Activated CD4-positive, alpha-beta memory T cell treated with anti-CD3 and anti-CD28 coated beads for 36 hours (primary cell): ENCODE measurements at places on chromosomes 7 and 10.

DNA sequence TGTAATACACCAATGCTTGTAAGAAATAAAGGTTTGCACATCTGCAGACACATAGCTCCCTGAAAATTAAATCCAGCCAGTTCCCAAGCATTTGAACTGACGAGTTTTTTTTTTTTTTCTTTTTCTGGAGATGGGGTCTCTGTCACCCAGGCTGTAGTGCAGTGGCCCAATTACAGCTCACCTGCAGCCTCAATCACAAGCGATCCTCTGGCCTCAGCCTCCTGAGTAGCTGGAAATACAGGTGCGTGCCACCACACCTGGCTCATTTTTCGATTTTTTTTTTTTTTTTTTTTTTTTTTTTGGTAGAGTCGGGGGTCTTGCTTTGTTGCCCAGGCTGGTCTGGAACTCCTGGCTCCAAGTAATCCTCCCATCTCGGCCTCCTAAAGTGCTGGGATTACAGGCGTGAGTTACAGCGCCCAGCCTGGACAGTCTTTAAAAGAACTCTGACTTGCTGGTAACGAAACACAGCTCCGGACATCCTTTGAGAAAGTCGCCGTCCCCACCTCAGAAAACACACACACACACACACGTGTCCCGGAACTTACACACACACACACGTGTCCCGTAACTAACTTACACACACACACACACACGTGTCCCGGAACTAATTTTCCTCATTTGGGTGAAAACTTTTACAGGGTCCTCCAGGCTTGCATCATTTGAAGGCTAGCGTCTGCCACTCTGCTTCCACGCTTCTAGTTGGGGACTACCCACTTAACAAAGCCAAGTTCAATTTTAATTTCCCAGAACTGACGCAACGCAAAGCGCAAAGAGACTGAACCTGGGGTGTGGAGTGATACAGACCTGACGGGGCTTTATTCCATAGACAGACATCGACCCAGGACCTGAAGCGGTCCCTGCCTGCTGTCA, 18.6 kb downstream of the OCM2 start:
- peaks cover 28% of the 10 kb centered on the region for H3K36me3 ChIP-seq
- peak; percentile 51 for DNase-seq
- peak overlapping the region; percentile 94 for H3K27ac ChIP-seq
- no peaks in the 10 kb centered on the region for H3K27me3 ChIP-seq
- H3K4me3 ChIP-seq, result peak overlapping the region; percentile 96
- H3K4me1 ChIP-seq, result peaks cover 26% of the 10 kb centered on the region

DNA sequence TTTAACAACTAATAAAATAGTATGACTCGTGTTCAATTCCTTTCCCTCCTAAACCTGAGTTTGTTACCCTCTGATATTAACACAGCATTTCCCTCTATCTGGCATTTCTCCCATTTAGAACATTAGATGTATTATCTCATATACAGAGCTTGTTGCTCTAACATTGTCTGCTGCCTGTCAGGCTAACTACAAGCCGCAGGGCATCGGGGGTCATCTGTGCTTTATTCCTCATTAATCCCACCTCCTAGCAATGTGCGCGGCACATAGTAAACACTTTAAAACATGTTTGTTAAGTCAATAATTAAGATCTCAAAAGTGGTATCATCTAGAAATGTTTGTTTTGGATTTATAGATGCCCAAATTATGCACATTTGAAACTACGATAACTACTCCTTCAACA, 52.9 kb upstream of the NEBL start:
- H3K4me3 ChIP-seq, result no peak overlapping the region
- H3K27ac ChIP-seq, result no peak overlapping the region
- H3K36me3 ChIP-seq, result no peaks in the 10 kb centered on the region

DNA sequence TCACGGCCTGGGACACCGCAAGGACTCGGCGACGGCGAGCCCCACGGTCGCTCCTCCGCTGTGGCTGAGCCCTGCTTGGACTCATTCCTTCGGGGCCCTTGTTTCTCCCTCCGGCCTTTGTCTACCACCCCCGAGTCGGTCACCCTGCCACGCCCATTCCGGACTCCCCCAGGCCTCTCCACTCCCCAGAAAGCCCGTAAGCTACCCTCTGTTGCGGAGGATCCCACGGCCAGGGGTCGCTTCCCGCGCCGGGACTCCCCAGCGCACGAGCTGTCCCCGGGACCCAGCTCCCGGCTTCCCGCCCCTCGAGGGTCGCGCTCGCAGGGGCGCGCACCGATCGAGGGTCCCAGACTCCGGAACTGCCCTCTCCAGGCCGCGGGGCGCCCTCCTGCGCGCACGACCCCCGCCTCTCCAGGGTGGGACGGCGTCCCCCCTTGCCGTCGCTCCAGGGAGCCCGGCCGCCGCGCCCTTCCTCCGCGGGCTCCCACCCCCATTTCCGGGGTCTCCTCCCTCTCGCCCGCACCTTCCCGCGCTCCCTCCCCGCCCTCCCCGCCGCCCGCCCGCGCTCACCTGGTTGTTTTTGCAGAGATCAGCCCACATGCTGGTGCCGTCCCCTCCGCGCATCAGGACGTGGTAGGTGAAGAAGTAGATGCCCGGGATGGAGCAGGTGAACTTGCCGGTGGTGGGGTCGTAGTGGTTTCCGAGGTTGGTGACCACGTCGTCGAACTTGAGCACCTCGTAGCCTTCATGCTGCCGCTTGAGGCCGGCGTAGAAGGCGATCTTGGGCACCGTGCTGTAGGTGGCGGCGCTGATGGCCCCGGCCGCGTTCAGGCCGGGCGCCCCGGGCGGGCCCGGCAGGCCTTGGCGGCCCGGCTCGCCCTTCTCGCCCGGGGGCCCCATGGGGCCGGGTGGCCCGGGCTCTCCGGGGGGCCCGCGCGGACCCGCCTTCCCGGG, 1.5 kb downstream of the C1QL3 start:
- H3K36me3 ChIP-seq, result peaks cover 4% of the 10 kb centered on the region
- H3K27ac ChIP-seq, result no peak overlapping the region
- H3K4me1 ChIP-seq, result peaks cover 10% of the 10 kb centered on the region
- peaks cover 27% of the 10 kb centered on the region for H3K27me3 ChIP-seq

GRCh38 chr10:19421674-19422073, 373.1 kb downstream of the MALRD1 start:
- H3K27ac ChIP-seq, result no peak overlapping the region
- no peak overlapping the region for H3K4me3 ChIP-seq
- H3K36me3 ChIP-seq, result no peaks in the 10 kb centered on the region
- no peaks in the 10 kb centered on the region for H3K4me1 ChIP-seq

GRCh38 chr7:158829021-158829341, 328 bp downstream of the ESYT2 start:
- DNase-seq, result peak; percentile 80
- peaks cover 4% of the 10 kb centered on the region for H3K36me3 ChIP-seq
- H3K4me3 ChIP-seq, result peak overlapping the region; percentile 85
- H3K4me1 ChIP-seq, result peaks cover 38% of the 10 kb centered on the region
- peak overlapping the region; percentile 87 for H3K27ac ChIP-seq

DNA sequence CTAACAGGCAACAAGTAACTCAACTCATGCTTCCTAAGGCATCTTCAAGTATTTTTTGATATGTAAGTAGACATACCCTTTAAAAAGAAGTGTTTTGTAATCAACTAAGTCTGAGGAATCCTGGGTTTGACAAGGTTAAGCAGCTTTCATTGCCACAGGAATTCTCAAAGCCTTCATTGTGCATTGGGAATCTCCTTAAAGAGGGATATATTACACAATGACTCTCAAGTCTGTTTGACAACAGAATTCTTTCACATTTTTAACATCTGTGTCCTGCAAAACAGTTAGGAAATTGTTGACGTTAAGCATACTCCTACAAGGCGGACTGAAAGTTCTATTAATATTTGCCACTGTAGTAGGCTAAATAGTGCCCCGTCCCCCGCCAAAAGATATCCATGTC, 71.4 kb downstream of the SGMS1 start:
- H3K4me3 ChIP-seq, result no peak overlapping the region
- H3K4me1 ChIP-seq, result peaks cover 31% of the 10 kb centered on the region
- no peak for DNase-seq

- no peaks in the 10 kb centered on the region for H3K36me3 ChIP-seq
- H3K4me3 ChIP-seq, result no peak overlapping the region
- H3K27ac ChIP-seq, result no peak overlapping the region
- H3K4me1 ChIP-seq, result no peaks in the 10 kb centered on the region
These were observed 252.0 kb downstream of the SKIDA1 start for GRCh38 chr10:21273400-21273968.

DNA sequence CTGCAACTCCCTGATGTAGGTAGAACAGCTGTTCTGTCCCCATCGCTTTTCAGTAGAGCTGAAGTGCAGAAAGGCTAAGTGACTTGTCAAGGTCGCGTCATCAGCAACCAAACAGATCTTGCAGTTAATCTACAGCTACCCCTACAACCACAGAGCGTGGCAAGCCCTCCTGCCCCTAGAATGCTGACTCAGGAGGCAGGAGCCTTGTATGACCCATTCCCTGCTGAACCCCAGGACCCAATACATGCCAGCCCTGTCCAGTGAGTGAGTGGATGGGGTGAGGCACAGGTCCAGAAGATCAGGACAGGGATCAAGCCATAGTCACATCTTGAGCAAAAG, 26.6 kb upstream of the GJD4 start:
- H3K36me3 ChIP-seq, result peaks cover 13% of the 10 kb centered on the region
- H3K4me1 ChIP-seq, result no peaks in the 10 kb centered on the region
- DNase-seq, result no peak

DNA sequence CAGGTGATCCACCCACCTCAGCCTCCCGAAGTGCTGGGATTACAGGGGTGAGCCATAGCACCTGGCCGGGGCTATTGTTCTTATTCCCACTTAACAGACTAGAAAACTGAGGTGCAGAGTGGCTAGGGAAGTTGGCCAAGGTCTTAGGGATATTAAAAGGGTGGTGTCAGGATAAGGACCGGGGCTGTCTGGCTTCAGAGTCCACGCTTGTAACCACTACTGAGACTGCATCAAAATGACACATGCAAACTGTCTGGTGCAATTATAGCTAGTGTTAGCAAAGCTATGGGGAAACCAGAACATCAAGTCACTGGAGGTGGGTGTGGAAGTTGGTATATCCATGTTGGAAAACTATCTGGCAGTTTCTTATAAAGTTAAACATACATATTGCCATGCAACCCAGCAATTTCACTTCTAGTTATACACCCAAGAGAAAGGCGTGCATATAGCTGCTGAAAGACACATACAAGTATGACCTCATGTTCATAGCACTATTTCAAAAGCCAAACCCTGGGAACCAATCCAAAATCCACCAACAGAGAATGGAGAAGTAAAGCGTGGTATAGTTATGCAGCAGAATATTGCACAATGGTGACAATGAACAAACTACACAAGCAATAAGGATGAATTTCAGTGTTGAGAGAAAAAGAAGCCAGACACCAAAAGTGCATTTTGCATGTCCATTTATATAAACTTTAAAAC, 33.9 kb upstream of the EEPD1 start:
- no peak for DNase-seq
- peaks cover 4% of the 10 kb centered on the region for H3K36me3 ChIP-seq
- H3K27ac ChIP-seq, result no peak overlapping the region
- peaks cover 36% of the 10 kb centered on the region for H3K4me1 ChIP-seq

GRCh38 chr10:48902096-48902495, 37.5 kb downstream of the LRRC18 start:
- no peak overlapping the region for H3K27ac ChIP-seq
- DNase-seq, result no peak
- peaks cover 1% of the 10 kb centered on the region for H3K27me3 ChIP-seq
